ENCODE measurements at places on chromosomes 4 and X.

- no peak for DNase-seq
Measured at GRCh38 chr4:88731381-88731780, 33.8 kb upstream of the NAP1L5 start.

GRCh38 chrX:120568035-120568434 lies 7.3 kb upstream of the CUL4B start:
- DNase-seq, result no peak

DNA sequence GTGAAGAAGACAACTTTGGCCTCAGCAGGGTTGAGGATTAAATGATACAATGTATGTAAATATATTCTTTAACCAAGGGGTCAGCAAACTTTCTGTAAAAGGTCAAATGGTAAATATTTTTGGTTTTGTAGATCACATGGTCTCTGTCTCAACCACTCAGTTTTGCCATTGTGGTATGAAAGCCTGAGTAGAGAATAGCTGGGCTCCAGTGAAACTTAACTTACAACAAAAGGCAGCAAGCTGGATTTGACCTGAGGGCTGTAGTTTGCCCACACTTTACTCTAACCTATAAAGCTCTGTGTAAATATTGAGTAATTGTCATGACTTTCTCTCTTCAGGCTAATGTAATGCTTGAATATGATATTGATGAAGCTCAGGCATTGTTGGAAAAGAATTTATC lies 19.6 kb downstream of the VBP1 start:
- DNase-seq, result no peak

GRCh38 chrX:43679778-43680177 lies 23.7 kb downstream of the MAOA start:
- DNase-seq, result no peak

DNA sequence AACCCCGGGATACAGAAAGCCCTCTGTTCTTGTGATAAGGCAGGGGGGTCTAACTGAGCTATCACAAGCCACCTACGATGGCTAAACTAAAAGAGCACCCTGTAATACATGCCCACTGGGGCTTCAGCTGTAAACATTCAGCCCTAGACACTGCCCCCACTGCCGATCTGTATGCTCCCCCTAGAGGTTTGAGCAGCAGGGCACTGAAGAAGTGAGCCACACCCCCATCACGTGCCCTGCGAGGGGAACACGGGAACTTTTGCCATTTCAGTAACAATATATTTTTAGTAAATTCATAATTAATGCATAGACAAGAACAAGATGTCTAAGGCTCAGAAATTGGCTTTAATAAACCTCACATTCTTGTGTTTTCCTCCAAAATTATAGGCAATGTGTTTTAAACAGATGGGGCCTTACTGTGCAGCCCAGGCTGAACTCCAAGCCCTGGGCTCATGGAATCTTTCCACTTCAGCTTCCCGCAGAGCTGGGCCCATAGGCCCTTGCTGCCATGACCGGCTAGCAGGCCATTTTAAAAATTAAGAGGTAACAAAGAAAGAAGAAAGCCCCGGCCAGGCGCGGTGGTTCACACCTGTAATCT lies 235.3 kb upstream of the SFRP2 start:
- DNase-seq, result no peak

- DNase-seq, result no peak
Measured at GRCh38 chrX:127943571-127943970, 108.6 kb downstream of the ACTRT1 start.

DNA sequence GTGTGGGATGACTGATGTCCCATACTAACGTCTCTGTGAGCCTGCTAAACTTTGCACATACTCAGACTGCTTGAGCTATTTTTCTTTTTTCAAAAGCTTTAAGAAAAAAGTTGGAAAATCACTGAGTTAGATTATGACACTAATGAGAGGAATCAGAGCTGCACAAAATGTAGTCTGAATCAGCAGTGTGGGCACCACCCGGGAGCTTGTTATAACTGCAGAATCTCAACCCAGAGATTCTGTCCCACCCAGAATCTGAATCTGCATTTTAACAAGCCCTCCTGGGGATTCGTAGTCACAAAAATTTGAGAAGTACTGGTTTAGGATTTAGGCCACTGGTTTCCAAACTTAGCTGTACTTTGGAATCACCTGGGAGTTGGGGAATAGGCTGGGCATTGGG lies 102.1 kb upstream of the MID1IP1 start:
- no peak for DNase-seq

- DNase-seq, result no peak
Measured at GRCh38 chrX:30570505-30570904, 7.1 kb downstream of the TASL start.

- no peak for DNase-seq
Measured at GRCh38 chr4:22712529-22712928, 19.8 kb downstream of the GBA3 start.

GRCh38 chrX:53440101-53440500 lies 5.9 kb upstream of the HSD17B10 start:
- no peak for DNase-seq

GRCh38 chrX:100984818-100985217 lies 15.3 kb downstream of the ARL13A start:
- no peak for DNase-seq

GRCh38 chrX:118353081-118353850 lies 7.4 kb downstream of the WDR44 start:
- no peak for DNase-seq

DNA sequence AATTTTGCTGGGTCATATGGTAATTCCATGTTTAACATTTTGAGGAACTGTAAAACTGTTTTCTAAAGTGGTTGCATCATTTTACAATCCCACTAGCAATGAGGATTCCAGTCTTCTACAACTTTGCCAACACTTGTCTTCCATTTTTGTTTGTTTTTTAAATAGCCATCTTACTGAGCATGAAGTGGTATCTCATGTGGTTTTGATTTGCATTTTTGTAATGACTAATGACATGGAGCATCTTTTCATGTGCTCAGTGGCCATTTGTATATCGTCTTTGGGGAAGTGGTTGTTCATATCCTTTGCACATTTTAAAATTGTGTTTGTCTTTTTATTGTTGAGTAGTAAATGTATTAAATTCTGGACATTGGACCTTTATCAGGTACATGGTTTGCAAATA lies 94.7 kb downstream of the TMEM131L start:
- DNase-seq, result no peak

GRCh38 chr4:83757121-83757621 lies 221.3 kb downstream of the GPAT3 start:
- DNase-seq, result no peak

DNA sequence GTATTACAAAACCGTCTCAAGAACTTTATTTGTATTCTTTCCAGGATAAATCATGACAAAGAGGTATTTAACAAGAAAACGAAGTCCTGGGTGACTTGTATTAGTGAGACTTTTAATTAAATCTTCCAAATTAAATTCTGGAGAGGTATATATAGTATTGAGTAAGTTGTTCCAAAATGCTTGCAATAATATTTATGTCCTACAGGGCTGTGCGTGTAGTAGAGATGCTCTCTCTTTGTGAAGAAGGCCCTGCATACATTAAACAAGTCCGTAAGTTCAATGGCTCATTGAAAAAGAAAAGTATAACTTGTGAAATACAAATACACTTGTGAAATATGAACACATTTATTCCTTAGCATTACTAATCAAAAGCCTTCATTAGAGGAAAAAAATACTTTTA lies 211.4 kb downstream of the ARHGAP24 start:
- no peak for DNase-seq

- no peak for DNase-seq
Measured at GRCh38 chrX:22147214-22147613, 115.1 kb downstream of the PHEX start.

- DNase-seq, result no peak
Measured at GRCh38 chr4:109801099-109801789, 555 bp downstream of the CFI start.

DNA sequence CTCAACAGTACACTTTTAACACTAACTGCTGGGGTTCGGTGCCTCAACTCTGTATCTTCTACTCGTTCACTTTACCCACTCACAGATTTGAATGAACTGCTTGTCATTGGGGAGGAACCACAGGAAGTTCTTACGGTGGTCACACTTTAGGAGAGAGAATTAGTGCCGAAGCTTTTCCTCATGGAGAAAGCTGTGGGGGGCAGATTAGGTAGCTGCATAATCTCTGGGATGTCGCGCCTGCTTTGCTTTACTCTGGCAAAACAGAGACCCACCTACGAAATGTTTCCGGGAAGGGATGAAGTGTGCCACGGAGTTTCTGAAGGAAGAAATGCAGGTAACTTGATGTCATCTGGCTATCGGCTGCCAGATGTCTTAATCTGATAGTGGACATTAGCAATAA lies 949.7 kb upstream of the TENM3 start:
- no peak for DNase-seq

GRCh38 chrX:136542281-136542680 lies 10.3 kb downstream of the VGLL1 start:
- DNase-seq, result no peak

- peak; percentile 60 for DNase-seq
Measured at GRCh38 chr4:3261411-3262207, 12.7 kb downstream of the MSANTD1 start.

GRCh38 chr4:42541647-42542046 lies 115.3 kb downstream of the ATP8A1 start:
- no peak for DNase-seq

- DNase-seq, result no peak
Measured at GRCh38 chr4:54445866-54446265, 211.9 kb upstream of the KIT start.

DNA sequence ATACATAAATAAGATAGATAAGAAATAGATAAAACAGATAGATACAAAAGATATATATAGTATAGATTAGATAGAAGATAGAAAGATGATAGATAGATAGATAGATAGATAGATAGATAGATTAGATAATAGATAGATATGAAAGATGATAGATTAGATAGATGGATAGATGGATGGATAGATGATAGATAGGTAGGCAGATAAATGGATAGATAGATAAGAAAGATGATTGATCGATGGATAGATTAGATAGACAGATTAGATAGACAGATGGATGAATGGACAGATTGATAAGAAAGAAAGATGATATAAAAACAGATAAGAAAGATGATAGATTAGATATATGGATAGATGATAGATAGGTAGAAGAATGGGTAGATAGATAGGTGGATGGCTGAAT lies 90.3 kb downstream of the SMIM20 start:
- no peak for DNase-seq

GRCh38 chr4:125836597-125837195 lies 521.9 kb downstream of the FAT4 start:
- DNase-seq, result no peak

GRCh38 chrX:95760356-95760755 lies 924.3 kb upstream of the DIAPH2 start:
- no peak for DNase-seq

DNA sequence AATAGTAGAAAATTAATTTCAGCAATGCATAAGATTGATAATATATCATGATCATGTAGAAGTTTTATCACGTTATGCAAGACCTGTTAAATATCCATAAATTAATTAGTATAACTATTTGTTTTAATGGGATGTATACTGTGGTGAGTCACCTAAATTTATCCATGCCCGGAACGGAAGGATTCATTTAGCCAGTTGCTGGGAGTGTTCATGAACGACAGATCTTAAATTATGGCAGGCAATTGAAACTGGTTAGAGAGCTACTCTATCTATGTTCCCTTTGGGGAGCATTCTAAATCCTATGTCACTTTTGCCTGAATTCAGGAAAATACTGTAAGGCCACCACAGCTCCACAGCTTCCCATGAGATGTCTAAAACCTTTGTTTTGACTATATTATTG lies 1950.5 kb upstream of the AGA start:
- DNase-seq, result no peak

DNA sequence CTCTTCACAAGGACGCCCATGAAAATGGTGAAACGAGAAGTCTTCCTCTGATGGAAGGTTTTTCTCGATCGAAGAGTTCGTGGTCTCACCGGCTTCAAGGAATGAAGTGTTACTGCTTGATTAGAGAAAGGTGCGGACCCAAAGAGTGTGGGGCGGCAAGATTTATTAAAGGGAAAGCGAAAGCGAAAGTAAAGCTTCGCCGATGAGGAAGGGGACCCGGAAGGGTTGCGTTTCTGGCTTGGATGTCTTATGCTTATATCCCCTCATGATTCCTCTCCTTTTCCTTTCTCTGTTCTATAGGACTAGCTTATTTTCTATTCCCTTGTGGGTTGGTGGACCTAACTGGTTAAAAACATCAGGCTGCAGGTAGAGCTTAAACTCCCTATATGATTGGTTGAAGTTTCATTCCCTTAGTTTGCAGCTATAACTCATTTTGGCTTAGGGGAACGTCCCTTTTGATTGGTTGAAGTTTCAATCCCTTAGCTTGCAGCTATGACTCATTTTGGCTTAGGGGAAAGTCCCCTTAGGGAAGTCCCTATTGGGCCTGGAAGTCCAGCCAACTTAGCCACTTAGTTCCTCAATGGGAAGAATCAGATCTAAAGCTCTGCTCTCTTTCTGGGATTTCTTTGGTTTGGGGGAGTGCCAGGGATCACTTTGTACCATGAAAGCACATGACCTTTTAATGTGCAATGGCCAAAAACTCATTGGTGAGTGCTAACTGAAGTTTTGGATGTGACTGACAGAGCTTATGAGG lies 1025.0 kb upstream of the PCDH10 start:
- DNase-seq, result no peak

DNA sequence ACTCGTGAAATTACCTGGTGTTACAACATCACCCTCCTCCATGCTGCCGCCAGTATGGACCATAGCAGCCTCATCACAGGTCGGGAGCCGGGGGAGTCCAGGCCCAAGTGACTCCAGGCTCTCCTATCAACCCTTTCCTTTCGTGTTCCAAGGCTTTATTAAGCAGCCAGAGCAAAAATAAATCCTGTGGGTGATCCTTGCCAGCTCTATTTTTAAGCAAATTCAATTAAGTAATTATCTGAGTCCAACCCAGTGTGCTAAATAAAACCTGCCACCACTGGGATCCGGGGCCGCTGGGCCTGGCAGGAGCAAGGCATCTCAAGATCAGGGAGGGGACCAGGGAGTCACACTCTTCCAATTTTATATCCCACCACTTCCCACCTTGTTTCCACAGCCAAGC lies 80.7 kb upstream of the PRPS1 start:
- DNase-seq, result no peak

DNA sequence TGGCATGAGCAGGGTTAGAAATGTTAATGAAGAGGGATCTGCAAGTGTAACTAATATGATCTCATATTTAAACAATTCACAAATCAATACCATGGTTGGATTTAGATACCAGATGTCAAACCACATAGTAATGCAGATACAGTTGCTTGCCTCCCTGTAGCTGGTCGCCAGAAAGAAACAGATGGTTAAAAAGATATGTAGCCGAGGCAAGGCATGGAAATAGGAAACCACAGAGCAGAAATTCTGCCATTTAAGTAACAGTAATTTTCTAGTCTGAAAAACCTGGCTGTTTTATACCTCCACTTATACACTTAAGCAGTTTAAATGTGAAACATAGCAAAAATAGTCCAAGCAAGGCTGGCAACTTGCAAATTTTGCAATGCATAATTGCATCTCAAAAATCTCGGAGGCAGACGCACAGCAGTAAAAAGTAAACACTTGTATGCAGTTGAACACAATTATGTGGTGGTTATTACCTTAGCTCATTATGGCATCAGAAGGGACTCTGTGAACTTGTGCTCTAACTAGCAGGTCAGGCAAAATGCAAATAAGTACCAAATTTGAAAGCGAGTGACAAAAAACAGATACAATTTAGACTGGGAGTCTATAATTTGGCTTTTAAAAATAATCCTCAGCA lies 126.8 kb downstream of the NAA11 start:
- DNase-seq, result no peak
